ENCODE measurements at places on chromosomes 3 and 15.

- DNase-seq, result no peak
Measured at GRCh38 chr15:45606413-45606812, 19.2 kb downstream of the BLOC1S6 start.

DNA sequence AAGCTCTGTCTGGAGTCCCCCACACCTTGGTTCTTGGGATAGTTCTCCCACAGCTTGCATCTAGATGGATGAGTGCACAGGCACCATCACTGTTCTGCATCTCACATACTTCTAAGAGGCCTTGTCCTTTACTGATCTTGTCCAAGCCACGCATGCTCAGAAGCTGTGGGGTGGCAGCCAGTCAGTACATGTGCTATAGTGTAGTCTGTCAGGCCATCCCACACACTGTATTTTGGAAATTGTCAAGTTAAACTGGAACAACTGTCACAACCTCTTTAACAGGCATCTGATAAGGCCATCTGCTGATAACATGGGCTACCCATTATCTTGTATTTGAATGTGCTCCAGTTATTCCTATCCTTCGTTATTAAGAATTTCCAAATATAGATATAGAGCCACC, 296.5 kb upstream of the AZI2 start:
- DNase-seq, result no peak

DNA sequence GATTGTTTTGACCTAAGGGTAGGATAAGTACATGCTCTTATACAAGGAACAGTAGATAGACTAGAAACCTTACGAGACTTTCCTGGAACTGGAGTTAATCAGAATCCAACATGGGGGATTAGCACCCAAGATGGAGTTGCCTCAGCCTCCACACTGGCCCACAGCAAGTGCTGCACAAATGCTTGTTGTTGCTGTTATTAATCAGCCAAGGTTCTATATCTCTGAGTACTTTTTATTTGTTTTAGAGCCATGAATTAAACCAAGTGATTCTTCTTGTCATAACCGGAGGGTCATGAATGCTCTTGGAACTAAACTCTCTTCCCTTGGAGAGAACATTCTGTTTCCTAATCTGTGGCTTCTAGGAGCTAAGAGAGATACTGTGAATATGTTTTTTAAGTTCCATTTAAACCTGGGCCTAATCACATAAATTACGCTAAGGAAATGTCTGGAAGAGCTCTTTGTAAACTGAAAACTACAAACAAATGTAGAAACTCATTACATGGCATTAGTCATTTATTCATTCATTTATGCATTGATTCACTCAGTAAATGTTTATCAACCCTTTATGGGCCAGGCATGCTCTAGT, 5.7 kb upstream of the IL16 start:
- no peak for DNase-seq

DNA sequence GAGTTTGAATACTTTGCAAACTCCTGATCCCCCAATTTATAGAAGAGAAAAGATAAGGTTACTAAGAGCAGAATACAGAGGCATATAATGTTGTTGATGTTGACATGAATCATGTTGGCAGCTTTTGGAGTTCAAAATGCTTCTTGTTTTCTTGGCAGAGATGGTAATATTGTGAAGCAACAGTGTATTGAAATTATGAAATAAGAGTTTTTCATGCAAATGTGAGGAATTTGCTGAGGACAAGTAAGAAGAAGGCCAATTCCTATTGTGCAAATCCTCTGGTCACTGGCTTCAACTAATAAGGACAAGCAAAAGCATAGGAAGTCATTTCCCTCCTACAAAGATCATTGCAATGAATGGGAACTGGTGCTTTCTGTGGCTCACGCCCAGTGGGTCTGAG, 126.9 kb upstream of the CHL1 start:
- no peak for DNase-seq

- no peak for DNase-seq
Measured at GRCh38 chr15:101672298-101672697, 20.1 kb upstream of the TM2D3 start.

DNA sequence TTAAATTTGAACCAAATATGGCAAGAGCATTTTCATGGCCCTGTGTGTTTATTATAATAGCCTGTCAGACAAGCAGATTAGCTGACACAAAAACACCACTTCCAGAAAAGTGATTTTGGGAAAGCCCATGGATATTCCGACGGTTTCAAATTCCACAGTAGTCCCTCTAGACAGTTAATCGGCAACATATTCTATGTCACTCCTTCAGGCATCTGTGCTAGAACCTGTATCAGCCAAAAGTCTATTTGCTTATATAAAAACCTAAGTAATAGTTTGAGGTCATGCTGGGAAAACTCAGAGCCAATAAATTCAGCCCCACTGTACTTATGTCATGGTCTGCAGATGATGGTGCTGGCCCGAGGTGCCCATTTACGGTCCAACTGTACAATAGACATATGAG, 110.2 kb upstream of the ARHGEF26 start:
- DNase-seq, result no peak

DNA sequence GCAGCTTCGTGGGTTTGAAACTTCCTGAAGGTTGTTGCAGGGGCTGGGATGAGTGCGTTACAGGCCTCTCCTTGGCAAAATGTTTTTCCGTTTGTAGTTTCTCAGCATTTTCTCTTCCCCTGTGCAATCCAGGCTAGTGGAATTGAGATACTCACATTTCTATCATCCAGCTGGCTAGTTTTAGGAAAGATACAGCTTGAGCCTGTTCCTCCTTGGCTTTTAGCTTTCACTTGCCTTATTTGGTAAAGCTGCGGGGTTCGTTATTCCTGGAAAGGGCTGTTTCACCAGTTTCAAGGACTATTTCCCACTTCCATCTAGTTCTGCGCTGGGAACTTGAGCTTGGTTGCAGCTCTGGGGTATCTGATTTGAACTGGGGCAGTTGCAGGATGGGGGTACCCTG, 90.3 kb downstream of the ITPR1 start:
- DNase-seq, result no peak

DNA sequence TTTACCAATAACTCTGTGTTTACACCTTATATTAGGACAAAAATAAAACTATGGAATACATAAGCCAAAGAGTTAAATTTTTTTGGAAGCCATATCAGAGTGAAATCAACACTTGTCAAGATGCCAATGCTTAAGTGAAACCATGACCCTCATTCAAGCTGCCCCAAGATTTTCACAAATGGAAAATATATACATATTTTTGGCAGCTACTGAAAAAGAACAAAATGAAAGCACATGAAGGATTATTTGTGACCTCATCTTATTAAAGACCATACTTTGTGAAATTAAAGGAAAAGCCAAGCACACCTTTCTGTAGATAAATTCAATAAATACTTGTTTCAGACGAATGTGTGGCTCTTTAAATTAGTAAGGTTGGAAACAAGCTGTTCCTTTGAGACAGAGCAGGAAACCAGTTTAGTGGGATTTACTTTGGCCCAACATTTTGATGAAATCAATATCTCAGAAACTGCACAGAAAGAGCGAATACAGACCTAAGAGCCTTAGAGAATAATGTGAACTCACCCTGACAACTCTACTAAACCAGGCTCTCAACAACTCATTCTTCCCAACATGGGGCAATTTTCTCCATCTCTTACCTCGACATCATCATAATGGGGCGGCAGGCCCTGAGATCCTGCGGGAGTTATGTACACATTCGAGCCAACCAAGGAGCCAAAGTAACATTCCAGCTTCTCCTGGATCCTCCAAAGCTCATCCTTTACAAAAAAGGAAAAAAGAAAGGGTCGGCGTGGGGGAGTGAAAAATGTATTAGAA, 11.1 kb downstream of the RIOX2 start:
- DNase-seq, result no peak

Measured in stimulated activated CD4-positive, alpha-beta T cell treated with anti-CD3 and anti-CD28 coated beads, Interleukin-2, amount 100 ng/mL, for 24 hours (primary cell).